ENCODE measurements at places on chromosomes 5 and 9.

- no peak for DNase-seq
Observed at GRCh38 chr5:132099076-132099748, 25.6 kb downstream of the CSF2 start.

- DNase-seq, result no peak
Observed at GRCh38 chr5:68240202-68240601, 24.6 kb downstream of the PIK3R1 start.

DNA sequence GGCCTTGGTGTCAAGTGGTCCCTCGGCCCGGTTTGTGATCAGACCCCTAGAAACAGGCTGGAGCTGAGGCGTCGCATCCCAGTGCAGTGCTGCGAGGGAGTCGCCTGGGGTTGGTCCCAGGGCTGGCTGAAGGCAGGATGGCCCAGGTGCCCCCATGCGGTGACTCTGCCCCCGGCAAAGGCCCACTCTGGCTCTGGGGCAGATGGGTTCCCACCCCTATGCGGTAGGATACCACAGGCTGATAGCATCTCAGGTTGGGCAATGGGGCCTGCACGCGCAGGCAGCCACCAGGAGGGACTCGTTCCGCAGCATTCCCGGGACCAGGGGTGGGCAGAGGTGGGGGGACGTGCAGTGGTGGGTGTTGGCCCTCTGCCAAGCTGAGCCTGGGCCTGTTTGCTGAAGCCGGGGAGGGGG, 86.0 kb downstream of the RXRA start:
- DNase-seq, result no peak

DNA sequence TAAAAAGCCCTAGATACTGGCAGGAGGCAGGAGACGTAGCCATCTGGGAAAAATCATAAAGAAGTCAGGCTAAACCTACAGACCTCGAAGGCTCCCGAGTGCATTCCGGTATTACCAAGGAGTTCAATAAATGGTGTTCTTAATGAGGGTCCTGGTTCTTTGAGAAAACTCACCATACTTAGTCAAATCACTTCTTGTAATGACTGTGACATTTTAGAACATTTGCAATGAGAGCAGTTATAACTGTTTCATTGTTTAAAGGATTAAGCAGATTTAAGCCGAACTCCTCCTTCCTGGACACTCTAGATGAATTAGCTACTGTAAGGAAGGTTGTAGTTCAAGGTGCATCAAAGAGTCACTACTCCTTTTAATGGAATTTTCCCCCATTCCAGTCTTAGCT, 67.8 kb downstream of the EFNA5 start:
- DNase-seq, result no peak

DNA sequence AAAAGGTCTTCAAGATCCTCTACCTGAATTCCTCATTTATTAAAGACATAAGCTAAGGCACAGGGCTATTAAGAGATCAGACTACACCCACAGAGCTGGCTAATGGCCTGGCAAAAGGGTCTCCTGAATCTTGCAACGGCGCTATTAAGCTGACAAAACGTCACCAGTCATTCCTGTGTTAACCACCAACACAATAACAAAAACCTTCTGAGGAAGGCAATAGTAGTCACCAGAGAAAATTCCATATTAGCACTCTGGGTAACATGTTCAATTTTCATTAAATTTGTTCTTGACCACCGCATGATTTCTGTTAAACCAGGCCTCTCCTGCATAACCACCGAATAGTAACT, 77.0 kb downstream of the GNAQ start:
- DNase-seq, result no peak

DNA sequence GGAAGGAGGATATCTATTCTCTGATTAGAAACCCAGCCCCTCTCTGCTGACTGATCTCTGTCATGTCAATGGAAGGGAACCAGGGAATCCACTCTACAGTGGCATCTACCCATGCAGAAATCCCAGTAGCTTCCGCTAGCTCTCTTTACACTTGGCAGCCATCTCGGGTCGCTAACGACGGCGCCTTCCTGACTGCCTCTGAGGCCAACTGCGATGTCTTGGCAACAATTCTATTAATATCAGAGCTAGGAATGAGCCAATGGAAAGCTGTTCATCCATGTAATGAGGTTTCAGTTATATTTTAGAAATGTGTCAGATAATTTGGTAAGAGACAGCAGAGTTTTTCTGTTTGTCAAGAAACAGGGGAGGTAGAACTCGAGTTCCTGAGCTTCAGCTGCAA, 67.6 kb upstream of the ATP10B start:
- no peak for DNase-seq

- no peak for DNase-seq
Observed at GRCh38 chr5:124956471-124957029, 210.1 kb upstream of the ZNF608 start.

- DNase-seq, result no peak
Observed at GRCh38 chr5:131848662-131849061, 51.8 kb upstream of the FNIP1 start.

DNA sequence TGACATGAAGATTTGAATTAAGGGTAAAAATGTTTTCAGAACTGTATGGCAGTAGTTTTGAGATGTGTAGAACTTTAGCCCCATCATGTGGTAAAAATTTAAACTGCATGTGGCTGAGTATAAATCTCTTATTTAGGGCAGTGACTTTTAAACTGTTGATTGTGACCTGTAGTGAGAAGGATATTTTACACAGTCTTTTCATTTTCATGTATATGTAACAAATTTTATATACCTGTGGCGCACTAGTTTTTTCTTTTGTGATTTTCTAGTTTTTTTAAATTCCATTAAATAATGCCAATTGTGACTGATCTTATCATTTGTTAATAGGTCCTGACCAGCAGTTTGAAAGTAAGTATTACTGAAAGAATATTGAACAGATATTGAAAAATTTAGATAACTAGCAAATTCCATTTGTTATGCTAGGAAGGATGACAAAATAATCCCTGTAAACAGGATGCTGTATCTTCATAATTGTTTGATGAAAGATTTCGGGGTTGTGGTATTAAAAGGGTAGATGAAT, 47.2 kb downstream of the GPBP1 start:
- peak; percentile 39 for DNase-seq

- peak; percentile 83 for DNase-seq
Observed at GRCh38 chr5:50969151-50970031, 303.0 kb downstream of the PARP8 start.

GRCh38 chr9:113898151-113898550, 22.0 kb downstream of the ZNF618 start:
- DNase-seq, result no peak

- no peak for DNase-seq
Observed at GRCh38 chr9:24698881-24699518, 153.3 kb upstream of the IZUMO3 start.

DNA sequence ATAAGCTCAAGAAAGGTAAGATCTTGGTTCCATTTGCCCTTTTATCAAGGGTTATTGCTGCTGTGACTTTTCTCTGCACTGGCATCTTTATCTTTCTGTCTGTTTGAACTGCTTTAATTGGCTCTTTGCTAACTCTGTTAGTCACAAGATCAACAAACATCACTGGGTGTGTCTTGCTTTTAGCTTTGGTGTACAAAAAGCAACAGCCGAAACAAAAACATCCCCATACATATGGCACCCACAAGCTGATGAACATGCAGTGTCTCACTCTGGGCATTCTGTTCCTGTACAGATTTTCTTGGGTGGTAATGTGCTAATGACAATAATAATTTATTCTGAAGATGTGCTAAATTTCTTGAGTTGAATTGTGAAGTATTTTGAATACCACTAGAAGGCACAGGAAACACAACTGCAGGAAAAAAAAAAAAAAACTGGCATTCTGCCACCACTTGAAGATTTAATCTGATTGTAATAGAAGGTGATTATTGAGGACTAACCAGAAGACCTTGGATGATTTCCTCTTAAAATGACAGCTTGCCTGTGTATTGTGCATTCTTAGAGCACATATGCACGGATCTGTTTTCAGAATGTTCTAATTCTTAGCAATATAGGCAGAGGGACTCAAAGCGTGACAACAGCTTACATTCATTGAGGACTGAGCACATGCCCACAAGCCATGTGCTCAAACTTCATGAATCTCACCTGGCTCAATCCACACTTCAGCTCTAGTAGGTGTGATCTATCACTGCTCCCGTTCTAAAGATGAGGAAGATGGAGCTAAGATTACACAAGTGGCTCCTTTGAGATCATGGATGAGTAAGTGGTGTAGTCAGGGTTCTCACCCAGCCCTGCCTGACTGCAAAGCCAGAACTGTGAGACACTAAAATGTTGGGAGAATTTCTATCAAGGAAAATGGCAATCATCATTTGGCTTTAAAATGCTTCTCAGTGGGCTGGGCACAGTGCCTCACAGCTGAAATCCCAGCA, 96.4 kb downstream of the EBF1 start:
- no peak for DNase-seq

GRCh38 chr9:6961845-6962522, 204.2 kb downstream of the KDM4C start:
- DNase-seq, result no peak

GRCh38 chr9:90840696-90841095, 39.1 kb downstream of the SYK start:
- no peak for DNase-seq

GRCh38 chr5:174189654-174190541, 144.4 kb downstream of the NSG2 start:
- DNase-seq, result no peak

DNA sequence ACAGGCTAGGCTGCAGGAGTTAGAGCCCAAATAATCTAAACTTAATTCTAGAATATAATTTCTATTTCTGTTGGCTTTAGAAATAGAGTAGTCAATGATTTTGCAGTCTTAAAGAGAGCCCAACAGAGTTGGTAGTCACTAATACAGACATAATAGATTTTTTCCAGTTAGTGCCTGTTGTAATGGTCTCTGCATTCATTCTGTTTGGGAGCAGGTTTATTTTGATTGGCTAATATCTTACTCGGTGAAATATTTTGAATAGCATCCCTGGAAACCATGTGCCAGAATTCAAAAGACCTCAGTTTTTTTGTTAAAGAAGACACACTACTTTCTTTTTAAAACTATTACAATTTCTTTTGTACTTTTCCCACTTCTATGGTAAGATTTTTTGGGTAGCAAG, 107.2 kb downstream of the RASGRF2 start:
- no peak for DNase-seq

DNA sequence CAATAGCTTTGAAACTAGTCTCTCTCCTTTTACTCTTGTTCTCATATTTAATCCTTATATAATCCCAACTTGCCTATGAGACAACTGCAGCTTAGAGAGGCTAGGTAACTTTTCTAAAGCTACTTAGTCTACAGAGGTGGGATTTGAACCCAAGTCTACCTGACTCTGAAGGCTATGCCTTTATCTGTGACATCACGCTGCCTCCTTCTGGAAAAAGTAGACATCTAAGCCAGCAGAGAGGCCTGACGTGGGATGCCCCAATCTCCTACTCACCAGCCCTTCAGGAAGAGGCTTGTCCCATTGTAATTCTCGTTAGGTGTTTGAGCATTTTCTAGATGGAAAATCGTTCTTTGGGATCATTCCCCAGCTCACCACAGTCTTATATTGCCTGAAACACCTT, 167.5 kb downstream of the HSPA4 start:
- no peak for DNase-seq

- no peak for DNase-seq
Observed at GRCh38 chr5:103021314-103021713, 98.6 kb downstream of the GIN1 start.

GRCh38 chr9:24986331-24986730, 440.6 kb upstream of the IZUMO3 start:
- no peak for DNase-seq

DNA sequence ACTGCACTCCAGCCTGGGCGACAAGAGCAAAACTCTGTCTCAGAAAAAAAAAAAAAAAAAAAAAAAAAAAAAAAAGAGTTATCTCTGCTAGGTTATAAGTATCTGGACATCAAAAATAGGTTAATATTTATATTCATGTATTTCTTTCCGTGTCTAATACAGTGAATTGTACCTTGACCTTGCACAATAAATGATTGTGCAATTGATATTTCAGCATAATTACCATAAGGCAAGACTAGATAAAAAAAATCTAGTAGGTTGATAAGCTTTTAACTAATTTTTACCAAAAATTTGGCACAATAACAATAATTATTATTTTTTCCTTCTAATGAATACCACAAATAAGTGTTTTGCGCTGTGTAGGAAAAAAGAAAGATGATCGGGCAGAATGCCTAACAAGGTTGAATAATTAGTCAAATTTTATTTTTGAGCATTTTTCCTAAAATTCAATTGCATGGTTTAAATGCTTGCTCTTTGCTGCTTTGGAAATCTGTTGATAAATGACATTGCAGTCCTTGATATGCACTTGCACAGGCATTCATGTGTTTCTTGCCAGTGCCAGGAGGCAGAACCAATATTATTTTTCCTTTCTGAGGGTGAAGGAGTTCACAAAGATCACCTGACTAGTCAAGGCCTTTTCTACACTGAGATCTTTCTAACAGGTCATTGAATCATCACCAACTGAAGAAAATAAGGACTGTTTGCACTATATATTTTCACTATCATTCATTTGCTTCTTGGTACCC, 127.5 kb downstream of the ARRDC3 start:
- no peak for DNase-seq

GRCh38 chr9:69193685-69194032, 19.6 kb downstream of the TJP2 start:
- DNase-seq, result peak; percentile 7

GRCh38 chr9:83956086-83956435, 24.0 kb downstream of the HNRNPK start:
- peak; percentile 22 for DNase-seq

- DNase-seq, result no peak
Observed at GRCh38 chr5:43256261-43256966, 56.8 kb downstream of the HMGCS1 start.

GRCh38 chr5:96079075-96079474, 117.4 kb upstream of the ELL2 start:
- DNase-seq, result no peak

DNA sequence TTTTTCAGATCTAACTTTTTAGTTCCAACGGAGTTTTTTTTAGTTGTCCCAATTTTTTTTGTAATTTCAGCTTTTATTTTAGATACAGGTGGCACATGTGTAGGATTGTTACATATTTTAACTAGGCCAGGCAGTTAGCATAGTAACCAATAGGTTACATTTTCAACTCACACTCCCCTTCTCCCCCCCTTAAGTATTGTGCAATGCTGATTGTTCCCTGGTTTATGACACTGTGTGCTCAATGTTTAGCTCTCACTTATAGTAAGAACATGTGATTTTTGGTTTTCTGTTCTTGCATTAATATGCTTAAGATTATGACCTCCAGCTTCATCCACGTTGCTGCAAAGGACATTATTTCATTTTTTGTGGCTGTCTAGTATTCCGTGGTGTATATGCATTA, 503.2 kb downstream of the CDH9 start:
- DNase-seq, result no peak

GRCh38 chr5:176611435-176611834, 1.5 kb upstream of the GPRIN1 start:
- DNase-seq, result no peak

GRCh38 chr5:37111426-37112382, 137.5 kb downstream of the CPLANE1 start:
- no peak for DNase-seq

DNA sequence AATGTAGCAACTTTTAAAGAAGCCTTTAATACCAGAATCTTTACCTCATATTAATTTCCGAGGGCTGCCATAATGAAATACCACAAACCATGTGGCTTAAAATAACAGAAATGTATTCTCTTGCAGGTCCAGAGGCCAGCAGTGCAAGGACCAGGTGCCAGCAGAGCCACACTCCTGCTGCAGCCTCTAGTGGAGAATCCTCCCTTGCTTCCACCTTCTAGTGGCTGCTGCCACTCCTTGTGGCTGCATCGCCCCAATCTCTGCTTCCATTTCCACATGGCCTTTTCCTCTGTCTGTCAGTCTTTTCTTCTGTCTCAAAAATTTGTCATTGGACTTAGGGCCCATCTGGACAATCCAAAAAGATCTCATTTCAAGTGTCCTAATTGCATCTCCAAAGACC, 401.5 kb downstream of the EFNA5 start:
- DNase-seq, result no peak

- no peak for DNase-seq
Observed at GRCh38 chr9:86843206-86843605, 104.1 kb downstream of the GAS1 start.

Data from NCI-H345 (cell line).